ENCODE measurements at places on chromosomes 11 and 22. TPM values are rescaled to one million over a fixed set of nuclear protein-coding genes. Genes with fewer than 3 reads are reported as not detected.
A peak's percentile ranks its signal among the peaks of the same experiment; 100 is the strongest.

DNA sequence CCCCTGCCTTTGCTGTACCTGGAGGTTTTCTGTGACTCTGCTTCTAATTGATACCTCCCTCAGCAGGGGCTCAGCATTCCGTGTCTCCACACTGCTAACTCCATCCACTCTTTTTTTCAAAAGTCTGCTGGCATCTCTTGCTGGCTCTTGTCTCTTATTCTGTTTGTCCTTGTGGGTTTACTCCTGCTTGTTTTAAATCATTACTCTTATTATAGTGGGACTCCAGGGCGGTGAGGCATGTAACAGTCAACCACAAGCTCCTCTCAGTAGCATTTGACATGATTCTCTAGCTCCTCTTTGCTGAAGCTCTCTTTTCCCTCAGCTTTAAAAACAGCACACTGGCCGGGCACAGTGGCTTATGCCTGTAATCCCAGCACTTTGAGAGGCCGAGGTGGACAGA, 260.2 kb upstream of the NARS2 start:
- no peak for DNase-seq

Gene AIFM3
- total RNA-seq = 0.67 TPM

Gene NUP50
- total RNA-seq = 19.1 TPM

Gene GRK2
- 53.4 TPM for total RNA-seq

DNA sequence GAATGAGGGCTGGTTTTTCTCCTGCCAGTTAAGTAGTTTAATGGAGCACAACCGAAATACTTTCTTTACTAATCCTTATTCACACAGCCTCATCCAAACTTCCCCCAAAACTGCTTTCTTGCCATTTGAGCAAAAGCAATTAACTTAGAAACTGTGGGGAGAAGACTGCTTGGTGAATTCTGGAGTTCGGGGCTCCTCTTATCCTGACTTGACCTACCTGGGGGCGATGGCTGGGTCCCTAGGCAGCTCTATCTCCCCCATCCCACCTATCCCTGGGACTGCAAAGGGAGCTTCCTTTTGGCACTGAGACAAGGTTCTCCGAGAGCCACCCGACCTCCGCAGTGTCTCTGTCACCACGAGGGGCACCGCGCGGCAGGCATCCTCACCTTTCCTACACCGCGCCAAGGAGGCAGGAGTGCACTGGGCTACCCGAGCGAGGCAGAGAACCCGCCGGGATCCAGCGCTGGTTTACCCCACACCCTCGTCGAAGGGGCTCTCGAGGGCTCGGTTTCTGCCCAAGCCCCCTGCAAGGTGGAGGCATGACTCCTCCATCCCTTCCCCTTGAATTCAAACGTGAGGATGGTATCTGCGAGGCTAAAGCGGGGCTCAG, 759 bp downstream of the DESI1 start:
- DNase-seq = peak; percentile 52

DNA sequence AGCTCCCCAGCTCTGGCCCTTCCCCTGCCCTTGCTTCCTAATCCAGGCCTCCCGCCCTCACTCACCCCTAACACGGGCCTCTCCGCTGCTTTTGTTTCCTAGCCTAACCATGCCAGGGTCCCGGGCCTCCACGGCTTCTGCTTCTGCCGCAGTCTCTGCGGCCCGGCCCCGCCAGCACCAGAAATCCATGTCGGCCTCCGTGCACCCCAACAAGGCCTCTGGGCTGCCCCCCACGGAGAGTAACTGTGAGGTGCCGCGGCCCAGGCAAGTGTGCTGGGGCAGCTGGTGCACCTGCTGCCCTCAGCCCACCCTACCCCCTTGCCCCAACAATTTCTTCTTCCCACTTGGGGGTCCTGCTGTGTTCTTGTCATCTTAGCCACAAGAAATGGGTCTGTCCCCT, 13.1 kb downstream of the RCOR2 start:
- DNase-seq = no peak

- DNase-seq = no peak
Measured at GRCh38 chr11:130583801-130584211, 135.4 kb downstream of the ADAMTS15 start.

GRCh38 chr11:125124618-125124992, 13.2 kb upstream of the TMEM218 start:
- no peak for DNase-seq

DNA sequence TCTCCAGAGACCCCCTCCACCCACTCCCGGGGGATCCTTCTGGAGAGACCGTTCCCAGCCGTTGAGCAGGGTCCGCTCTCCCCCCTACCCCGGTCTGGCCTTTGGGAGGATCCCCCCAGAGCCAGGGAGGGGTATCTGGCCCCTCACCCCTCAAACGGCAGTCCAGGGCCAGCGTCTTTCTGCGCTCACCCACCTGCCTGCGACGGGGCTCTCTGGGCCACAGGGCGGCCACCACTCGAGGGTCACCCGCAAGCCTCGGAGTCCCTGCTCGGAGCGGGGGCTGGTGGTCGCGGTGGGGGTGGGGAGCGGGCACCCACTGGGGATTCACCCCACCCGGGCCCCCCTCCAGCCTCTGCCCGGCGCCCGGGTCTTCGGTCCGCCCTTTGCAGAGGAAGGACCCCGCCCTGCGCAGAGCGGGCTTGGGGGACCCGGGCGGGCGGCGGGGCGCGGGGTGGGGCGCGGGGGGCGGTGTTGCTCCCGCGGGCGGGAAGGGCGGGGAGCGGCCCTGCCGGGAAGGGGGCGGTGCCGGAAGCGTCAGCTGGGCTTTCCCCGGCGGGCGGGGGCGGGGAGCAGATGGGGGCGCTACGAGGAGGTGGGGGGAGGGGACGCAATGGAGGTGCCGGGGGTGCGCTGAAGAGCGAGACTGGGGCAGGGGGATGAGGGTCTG, 16.6 kb downstream of the CRELD2 start:
- peak; percentile 92 for DNase-seq

Gene CFAP300
- total RNA-seq = 0.38 TPM

DNA sequence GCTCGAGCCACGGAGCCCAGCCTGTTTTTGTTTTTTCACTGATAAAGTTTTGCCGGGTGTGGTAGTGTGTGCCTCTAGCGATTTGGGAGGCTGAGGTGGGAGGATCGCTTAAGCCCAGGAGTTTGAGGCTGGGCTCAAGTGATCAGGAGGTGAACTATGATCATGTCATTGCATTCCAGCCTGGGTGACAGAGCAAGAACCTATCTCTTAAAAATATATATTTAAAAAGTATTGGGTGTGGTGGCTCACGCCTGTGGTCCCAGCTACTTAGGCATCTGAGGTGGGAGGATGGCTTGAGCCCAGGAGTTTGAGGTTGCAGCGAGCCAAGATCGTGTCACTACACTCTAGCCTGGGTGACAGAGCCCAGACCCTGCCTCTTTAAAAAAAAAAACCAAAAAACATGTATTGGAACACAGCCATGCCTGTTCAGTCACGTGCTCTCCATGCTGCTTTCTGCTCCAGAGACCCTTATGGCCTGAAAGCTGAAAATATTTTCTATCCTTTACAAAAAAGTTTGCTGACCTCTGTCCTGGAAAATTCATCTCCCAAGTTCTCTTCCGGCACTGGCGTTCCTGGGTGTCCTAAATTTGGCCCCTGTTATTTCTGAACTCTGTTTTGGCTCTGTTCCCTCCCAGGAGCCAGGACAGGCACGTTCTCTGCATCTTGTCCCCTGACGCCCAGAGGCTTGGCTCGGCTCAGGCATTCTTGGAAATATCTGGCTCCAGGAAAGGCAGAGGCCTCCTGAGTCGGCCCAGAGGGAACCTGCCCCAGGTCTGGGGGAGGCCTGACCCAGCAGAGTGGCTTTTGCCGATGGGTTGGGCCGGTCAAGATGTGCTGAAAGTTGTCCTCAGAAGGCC, 61.3 kb upstream of the PPP6R3 start:
- DNase-seq = peak; percentile 86

GRCh38 chr22:25822344-25822743, 80.4 kb downstream of the MYO18B start:
- no peak for DNase-seq

DNA sequence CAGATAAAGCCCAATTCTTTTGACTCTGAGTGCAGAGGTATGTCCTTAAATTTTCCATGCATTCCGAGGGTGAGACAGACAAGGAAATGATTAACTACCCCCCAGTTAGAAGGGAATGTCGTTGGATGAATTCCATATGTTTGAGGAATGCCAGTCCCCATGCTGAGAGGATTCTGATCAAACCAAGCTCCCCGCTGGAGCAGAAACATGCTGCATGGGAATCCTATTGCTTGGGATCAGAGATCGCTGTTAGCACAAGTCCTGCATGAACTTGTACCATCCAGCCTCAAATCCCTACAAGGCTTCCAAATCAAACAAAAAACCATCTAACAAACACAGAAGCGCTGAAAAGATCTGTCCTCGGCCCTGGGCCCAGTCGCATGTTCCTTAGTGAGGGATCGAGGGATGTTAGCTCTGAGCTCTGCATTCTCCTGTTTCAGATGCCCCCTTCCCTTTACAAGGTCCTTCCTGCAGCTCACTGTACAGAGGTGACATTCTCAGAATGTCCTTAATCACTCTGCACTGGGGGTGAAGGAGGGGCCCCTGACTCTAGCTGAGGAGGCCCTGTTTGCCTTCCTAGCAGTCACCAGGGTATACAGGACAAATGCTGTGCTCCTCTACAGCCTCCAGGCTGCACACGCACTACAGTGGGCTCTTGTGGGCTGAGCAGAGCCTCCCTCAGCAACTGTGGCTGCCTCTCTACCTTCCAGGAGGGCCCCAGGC, 353.4 kb downstream of the TENM4 start:
- no peak for DNase-seq

GRCh38 chr11:34680918-34681586, 60.2 kb downstream of the EHF start:
- DNase-seq = no peak

Gene GTSE1
- total RNA-seq = 0.43 TPM

Gene CDKN1C
- 37.7 TPM for total RNA-seq

- DNase-seq = no peak
Measured at GRCh38 chr11:44243086-44243485, 66.9 kb downstream of the ALX4 start.

- DNase-seq = no peak
Measured at GRCh38 chr11:67648140-67648795, 2.3 kb downstream of the ACY3 start.

Gene CCDC117
- 12.0 TPM for total RNA-seq

DNA sequence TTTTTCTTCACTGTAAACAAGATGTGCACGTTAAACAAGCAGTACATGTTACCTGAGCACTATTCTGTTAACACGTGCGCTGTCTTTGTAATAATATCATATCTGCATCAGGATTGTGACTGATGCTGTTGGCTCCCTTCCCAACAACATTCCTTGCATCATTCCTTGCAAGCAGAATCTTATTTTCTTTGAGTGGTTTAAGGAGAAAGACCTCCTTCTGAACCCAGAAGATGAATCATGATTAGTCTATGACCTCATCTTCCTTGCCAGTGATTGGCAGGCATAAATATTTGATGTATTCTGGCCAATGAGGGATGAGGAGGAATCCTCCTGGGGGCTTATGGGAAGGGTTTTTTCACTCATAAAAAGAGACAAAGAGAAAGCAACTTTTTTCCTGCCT, 46.2 kb downstream of the C11orf71 start:
- no peak for DNase-seq

Gene CATSPERZ
- not detected for total RNA-seq

Gene STK33
- 25.9 TPM for total RNA-seq

GRCh38 chr22:31102441-31103081, 4.8 kb downstream of the SELENOM start:
- peak; percentile 84 for DNase-seq

DNA sequence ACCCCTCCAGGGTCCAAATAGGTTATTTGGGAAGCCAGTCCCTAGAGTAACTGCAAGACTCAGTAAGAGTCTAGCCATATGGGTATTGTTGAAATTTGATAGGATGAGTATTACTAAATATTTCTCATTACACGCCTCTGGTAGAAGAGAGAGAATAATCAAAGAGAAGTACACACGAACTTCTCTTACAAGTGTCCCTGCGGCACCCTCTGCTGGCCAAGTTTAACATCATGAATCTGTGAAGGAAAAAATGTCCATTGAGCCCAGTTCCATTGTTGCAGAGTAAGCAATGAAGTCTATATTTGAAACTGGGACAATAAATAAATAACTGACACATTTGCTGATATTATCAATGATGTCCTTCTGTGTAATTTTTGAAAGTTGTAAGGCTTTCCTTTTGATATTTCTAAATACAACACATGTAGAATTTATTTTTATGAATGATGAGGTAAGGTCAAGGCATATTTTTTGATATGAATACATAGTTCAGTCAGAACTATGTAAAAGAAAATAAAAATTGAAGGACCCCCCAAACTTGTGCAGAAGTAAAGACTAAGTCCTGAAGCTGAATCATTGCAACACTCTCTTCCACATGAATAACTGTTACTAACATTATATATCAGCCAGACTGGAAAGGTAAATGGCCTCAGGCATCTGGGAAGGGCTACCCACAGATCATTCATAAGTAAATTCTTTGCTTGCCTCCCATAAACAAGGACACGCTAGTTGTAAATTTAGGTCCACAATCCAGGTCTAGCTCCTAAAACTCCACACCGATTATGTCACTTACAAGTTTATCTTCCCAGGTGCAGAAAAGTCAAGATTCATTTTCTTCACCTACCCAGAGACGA, 10.0 kb downstream of the OR51L1 start:
- DNase-seq = peak; percentile 48

DNA sequence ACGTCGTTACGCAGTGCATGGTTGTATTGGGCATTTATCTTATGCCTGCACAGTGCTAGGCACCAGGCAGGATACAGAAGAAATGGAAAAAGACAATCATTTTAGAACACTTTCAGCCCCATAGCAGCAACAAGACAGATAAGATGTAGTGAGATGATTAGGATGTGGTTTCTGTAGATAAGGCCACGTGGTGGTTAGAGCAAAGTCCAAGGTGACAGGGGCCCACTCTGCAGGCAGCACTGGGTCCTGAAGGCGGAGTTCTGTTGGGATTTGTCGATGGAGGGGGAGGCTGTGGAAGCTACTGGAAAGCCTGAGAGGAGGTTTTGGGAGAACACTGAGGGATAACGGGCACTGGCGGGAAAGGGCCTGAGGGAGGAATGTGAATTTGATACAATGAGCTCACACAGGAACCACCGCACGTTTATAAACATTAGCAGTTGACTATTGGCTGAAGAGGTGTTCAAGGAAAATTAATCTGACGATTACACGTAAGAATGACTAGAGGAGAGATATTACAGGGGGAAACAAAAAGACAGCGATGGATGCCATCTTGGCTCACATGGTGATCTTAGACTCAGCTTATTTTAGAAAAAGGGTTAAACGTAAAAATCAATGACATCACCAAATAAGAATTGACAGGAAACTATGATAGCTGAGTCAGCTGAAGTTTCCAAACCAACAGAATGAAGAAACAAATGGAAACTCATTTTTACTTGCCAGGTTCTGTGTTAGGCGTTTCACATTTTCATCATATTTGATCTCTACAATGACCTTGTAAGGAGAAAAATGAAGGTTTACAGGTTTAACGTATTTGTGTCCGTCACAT, 551.0 kb downstream of the OPCML start:
- DNase-seq = no peak

Data from Right ventricle myocardium superior (tissue), 1 donor.